ENCODE measurements at places on chromosomes 6 and 20.

- DNase-seq = no peak
Observed at GRCh38 chr20:10330071-10330470, 104.0 kb downstream of the MKKS start.

GRCh38 chr20:37223053-37223452, 38.6 kb downstream of the GHRH start:
- no peak for DNase-seq

GRCh38 chr6:6915813-6916547, 191.8 kb upstream of the RREB1 start:
- DNase-seq = no peak

- DNase-seq = no peak
Observed at GRCh38 chr6:109002051-109002697, 92.5 kb downstream of the SESN1 start.

DNA sequence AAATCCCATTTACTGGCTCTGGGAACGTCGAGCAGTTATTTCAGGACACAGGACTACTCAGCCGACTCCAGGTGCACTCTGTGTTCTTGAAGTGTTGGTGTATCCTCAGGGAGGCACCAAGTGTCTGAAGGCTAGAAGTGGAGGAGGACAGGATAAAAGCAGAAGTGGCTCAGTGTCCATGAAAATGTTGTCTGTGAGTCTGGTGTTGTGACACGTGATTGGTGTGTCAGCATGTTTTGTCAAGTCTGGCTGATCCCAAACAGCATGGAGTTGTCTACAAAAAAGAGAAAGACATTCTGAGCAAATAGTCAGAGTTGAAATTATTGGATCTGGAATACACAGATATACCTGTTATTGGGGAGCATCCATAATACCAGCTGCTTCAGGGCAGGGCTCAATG, 30.3 kb downstream of the SCGN start:
- no peak for DNase-seq

- DNase-seq = no peak
Observed at GRCh38 chr6:162817196-162817595, 89.4 kb downstream of the PACRG start.

All from stimulated activated CD4-positive, alpha-beta T cell treated with anti-CD3 and anti-CD28 coated beads, Interleukin-1b, Interleukin-23, amount 100 ng/mL, for 1 hour (primary cell).